ENCODE measurements at places on chromosomes 3 and 15.
A peak's percentile ranks its signal among the peaks of the same experiment; 100 is the strongest.

- no peaks in the 10 kb centered on the region for H3K4me1 ChIP-seq
- no peaks in the 10 kb centered on the region for H3K36me3 ChIP-seq
- H3K27me3 ChIP-seq: no peaks in the 10 kb centered on the region
- no peak overlapping the region for H3K27ac ChIP-seq
- H3K4me3 ChIP-seq: no peak overlapping the region
- no peak for DNase-seq
Observed at GRCh38 chr15:48021336-48022086, 99.3 kb upstream of the SLC24A5 start.

DNA sequence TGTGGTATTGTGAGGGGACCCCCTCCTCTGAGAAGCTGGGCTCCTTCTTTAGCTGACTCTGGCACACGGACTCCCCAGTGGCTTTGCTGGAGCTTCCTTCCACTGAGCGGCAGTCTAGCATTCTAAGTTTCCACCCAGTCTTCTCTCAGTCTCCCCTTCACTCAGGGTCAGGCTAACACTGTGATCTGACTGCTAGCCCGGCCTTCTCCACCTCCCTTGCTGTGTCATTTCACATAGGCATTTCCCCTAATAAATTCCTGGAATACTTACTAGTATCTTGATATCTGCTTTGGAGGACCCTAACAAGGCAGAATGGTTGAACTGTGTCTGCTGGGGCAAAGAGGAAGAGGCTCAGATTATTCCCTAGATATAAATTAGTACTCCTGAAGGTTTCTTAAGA is 106.2 kb upstream of the THBS1 start:
- H3K27me3 ChIP-seq: peaks cover 23% of the 10 kb centered on the region
- H3K27ac ChIP-seq: no peak overlapping the region
- DNase-seq: no peak
- no peak overlapping the region for H3K4me3 ChIP-seq

- peaks cover 2% of the 10 kb centered on the region for H3K36me3 ChIP-seq
- peak overlapping the region; percentile 55 for H3K4me3 ChIP-seq
- H3K27ac ChIP-seq: peak overlapping the region; percentile 94
- no peak for DNase-seq
Observed at GRCh38 chr3:71489315-71489761, 94.2 kb downstream of the FOXP1 start.

DNA sequence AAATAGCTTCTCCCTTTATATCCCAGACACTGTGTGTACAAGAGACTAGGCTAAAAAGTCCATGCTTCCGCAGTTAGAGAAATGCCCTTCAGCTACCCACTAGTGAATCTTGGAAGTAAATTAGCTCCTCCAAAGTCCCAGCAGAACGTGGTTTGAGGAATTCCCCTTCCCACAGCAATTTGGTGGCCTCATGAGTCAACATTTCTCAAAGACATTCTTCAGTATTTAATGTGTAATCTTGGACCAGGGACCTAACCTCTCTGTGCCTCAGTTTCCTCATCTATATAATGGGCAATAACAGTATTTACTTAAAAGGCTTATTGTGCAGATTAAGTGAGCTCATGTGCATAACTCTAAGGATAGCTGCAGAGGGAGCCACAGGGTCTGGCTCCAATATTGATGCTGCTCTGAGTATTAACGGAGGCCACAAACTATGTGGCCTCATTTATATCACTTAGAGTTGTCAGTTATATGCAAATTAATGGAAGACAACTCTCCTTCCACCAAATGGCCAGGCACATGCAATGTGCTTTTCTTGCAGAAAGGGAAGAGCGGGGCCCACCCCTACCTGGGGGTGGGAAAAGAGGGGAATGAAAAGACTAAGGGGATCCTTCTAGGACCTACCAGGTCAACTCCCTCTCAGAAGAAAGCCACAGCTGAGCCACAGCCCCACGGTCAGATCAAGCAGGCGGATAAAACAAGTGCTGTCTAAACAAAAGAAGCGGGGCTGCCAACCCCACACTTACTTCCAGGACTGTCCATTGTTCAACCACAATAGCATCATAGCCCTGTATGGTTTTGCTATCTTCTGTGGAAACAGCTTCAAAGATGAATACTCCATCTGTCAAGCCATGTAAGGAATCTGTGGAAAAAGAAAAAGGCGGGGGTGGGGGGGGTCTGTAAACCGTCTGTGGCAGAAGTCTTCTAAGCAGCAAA is 92.4 kb downstream of the OXNAD1 start:
- H3K27ac ChIP-seq: peak overlapping the region; percentile 63
- no peak overlapping the region for H3K4me3 ChIP-seq
- DNase-seq: no peak
- peaks cover 24% of the 10 kb centered on the region for H3K4me1 ChIP-seq
- H3K36me3 ChIP-seq: peaks cover 13% of the 10 kb centered on the region

All from T-helper 17 cell (primary cell).